ENCODE measurements at places on chromosomes 3 and 15.

- no peaks in the 10 kb centered on the region for H3K27me3 ChIP-seq
- peaks cover 21% of the 10 kb centered on the region for H3K4me1 ChIP-seq
- H3K4me3 ChIP-seq, result no peak overlapping the region
These were observed 114.6 kb downstream of the CYP19A1 start for GRCh38 chr15:51223771-51224229.

GRCh38 chr15:70902107-70902506 is 9.5 kb downstream of the LRRC49 start:
- H3K27me3 ChIP-seq, result no peaks in the 10 kb centered on the region
- no peak for DNase-seq
- peaks cover 41% of the 10 kb centered on the region for H3K36me3 ChIP-seq
- peaks cover 18% of the 10 kb centered on the region for H3K4me1 ChIP-seq
- peak overlapping the region; percentile 85 for H3K27ac ChIP-seq

DNA sequence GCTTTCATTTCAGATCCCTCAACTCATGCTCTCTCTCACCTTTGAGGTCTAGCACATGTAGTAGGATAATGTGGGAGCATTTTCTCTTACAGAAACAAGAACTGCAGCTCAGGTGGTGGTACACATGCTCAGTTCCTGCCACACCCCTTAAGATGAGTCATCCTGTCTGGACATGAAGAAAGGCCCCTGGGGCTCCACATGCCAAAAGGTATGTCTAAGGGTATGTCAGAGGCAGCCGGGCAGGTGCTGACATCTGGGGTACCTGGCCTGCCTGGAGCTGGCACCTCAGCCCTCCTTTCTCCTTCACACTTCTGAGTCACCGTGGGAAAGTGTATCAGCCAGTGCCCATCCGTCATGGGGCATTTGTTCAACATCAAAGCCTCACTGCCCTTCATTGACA is 209.9 kb downstream of the OCA2 start:
- DNase-seq, result no peak
- H3K4me3 ChIP-seq, result no peak overlapping the region
- H3K27me3 ChIP-seq, result no peaks in the 10 kb centered on the region
- no peaks in the 10 kb centered on the region for H3K36me3 ChIP-seq
- no peak overlapping the region for H3K27ac ChIP-seq
- peaks cover 3% of the 10 kb centered on the region for H3K4me1 ChIP-seq

GRCh38 chr3:3648988-3649679 is 150.1 kb upstream of the LRRN1 start:
- no peak overlapping the region for H3K4me3 ChIP-seq
- H3K27me3 ChIP-seq, result no peaks in the 10 kb centered on the region
- H3K4me1 ChIP-seq, result no peaks in the 10 kb centered on the region

DNA sequence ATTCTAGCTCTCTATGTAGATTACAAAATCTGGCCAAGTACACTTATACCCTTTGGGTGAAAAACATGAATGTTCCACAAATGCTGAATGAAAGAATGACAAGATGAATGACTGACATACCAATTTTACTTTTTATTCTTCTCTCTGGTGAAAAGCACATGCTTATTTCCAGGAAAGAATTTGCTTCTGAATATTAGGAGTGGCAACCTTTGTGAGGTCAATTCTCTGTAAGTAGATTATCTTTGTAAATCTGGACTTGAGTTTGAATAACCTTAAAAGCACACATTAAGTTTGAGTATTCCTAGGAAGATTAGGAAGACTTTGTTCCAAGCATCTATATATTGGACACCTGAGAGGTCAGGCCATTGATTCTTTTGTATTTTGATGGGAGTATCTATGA is 78.1 kb upstream of the P2RY1 start:
- no peaks in the 10 kb centered on the region for H3K4me1 ChIP-seq
- no peak overlapping the region for H3K27ac ChIP-seq
- H3K27me3 ChIP-seq, result no peaks in the 10 kb centered on the region
- no peaks in the 10 kb centered on the region for H3K36me3 ChIP-seq
- DNase-seq, result no peak

- peaks cover 9% of the 10 kb centered on the region for H3K4me1 ChIP-seq
- no peak overlapping the region for H3K4me3 ChIP-seq
- no peaks in the 10 kb centered on the region for H3K36me3 ChIP-seq
These were observed 1.6 kb upstream of the SORD start for GRCh38 chr15:45021348-45021747.

DNA sequence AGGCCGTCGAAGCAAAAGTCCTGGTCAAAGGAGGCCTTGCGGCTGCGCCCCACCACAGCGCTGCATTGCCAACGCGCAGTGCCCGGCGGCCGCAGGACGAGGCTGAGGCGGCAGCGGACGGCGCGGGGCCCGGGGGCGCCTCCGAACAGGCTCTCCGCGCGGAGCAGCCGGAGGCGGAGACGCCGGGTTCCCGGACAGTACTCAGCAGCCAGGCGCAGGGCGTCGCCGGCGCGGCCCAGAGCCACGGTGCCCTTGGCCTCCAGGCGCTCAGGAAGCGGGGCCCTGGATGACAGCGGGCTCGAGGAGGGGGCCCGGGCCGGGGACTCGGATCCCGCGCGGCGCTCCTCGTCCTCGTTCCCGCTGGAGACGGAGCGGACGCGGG is 1.1 kb downstream of the C2CD4B start:
- H3K27me3 ChIP-seq, result peaks cover 68% of the 10 kb centered on the region
- H3K27ac ChIP-seq, result no peak overlapping the region
- H3K4me3 ChIP-seq, result peak overlapping the region; percentile 35
- H3K4me1 ChIP-seq, result no peaks in the 10 kb centered on the region
- no peak for DNase-seq

DNA sequence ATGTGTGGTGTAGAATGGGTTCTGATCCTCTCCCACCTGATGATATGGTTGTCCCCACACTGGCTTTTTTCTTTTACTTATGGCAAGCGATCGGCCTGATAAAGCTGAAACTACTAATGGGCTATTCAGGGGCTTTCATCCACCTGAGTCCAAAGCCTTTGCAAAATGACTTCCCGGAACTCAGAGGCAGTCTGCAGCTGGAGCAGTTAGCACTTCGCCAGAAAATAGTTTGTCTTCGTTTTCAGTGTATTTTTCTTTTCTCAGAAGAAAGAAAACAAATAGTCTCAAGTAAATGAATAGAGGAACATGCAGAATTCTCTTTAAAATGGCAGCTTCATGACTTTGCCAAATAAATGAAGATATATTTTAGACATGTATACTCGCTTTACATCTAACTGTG is 306.0 kb upstream of the ADAMTS9 start:
- no peak overlapping the region for H3K4me3 ChIP-seq
- no peaks in the 10 kb centered on the region for H3K4me1 ChIP-seq
- no peak overlapping the region for H3K27ac ChIP-seq
- H3K27me3 ChIP-seq, result no peaks in the 10 kb centered on the region
- DNase-seq, result no peak
- no peaks in the 10 kb centered on the region for H3K36me3 ChIP-seq

Data from RWPE2 (cell line).